ENCODE measurements at places on chromosomes 1 and 21. TPM values are rescaled to one million over a fixed set of nuclear protein-coding genes. Genes with fewer than 3 reads are reported as not detected.

Gene CENPL
- 13.4 TPM for total RNA-seq

Gene WDR77
- total RNA-seq, result 52.2 TPM

DNA sequence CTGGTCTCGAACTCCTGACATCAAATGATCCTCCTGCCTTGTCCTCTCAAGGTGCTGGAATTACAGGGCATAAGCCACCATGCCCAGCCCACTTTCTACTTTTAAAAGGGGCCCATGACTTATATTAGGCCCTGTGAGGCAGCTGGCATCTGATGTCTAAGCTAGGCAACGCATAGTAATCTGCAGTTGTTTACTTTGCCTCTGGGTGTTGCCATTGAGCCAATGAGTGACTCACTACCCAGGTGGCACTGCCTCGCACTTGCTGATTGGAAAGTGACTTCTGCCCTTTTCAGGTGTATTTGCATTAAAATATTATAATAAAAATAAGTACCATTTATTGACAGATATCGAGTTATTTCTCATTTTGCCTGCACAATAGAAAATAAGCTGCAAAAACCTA, 84.9 kb downstream of the KIF14 start:
- DNase-seq, result peak; percentile 63

- DNase-seq, result no peak
Measured at GRCh38 chr1:150076066-150076465, 8.5 kb downstream of the VPS45 start.

Gene SHE
- total RNA-seq, result 177 TPM

Gene RHD
- 0.34 TPM for total RNA-seq

DNA sequence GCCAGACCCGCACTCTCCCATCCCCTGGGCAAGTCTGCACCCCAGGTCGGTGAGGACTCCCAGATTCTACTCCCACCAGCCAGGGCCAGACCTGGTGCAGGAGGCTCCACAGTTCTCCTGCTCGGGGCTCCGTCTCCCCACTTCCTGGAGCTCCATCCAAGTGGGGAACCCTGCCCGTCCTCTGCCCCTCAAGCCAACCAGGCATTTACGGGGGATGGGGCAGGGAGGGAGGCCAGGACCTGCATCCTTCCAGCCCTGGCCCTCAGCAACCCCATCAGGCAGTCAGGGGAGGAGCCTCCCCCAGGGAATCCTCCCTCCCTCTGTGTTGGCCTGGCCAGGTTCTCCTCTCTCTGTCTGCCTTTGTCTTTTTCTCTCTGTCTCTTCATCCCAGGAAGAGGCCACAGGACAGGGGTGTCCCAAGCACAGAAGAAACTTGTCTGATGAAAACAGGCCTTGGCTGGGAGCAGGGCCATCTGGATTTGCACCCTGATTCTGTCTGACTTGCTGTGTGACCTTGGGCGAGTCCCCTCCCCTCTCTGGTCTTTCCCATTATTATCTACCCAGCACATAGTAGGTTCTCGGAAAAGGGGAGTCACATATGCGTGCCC, 18.5 kb upstream of the EPHA2 start:
- DNase-seq, result no peak

DNA sequence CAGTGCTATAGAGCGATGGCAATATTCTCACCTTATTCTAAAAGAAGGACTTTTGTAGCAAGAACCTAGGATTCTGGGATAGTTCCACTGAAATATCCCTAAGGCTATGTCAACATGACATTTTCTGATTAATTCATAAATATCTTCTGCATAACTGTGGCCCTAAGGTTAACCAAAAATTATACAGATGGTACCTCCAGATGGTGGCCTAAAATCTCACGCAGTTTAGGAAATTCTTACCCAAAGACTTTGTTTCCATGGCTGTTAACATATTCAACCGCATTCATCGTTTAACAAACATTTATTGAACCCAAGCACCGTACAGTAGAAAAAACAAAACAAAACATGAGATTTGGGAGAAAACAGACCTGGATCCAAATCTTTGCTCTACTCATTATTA, 19.1 kb downstream of the NID1 start:
- DNase-seq, result no peak

DNA sequence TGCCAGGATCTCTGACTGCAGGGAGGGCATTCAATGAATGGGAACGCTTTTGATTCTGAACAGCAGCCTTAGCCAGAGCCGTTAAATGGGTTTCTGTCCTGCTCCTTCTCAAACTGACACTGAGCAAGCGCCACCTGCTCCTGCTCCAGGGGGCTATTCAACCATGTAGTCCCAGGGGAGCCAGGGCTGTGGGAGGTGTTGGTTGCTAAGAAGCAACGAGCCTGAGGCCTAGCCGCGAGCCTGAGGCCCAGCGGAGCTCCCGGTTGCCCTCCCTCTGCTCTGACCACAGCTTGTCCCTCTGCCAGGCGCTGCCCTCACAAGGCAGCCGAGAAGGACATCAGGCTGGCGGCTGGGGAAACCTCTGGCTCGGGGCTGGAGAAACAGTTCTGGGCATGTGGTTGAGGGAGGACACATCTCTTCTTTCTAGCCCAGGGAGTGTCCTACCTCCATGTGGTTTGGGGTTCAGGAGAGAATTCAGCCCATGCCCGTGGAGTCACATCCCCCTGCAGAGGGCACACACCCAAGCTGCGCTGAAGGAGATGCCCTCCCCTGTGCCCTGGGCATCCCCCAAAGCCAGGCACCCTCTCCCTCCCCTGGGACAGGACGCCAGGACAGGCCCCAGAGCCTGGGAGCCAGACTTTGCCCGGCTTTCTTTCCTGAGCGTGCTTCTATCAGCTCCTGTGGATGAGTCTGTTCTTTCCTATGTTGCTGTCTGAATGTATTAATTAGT, 18.0 kb downstream of the PCP4 start:
- no peak for DNase-seq

Gene DTL
- total RNA-seq, result 12.6 TPM

All from dermis blood vessel endothelial cell (primary cell).